Hepatocyte (in vitro differentiated cells): ENCODE measurements at places on chromosomes 7 and 10. TPM values are rescaled to one million over a fixed set of nuclear protein-coding genes. Genes with fewer than 3 reads are reported as not detected.

Gene FRAT2
- polyA plus RNA-seq, result 29.4 and 30.4 TPM in 2 replicates

- no peak for DNase-seq
Measured at GRCh38 chr7:108149908-108150307, 19.7 kb upstream of the LAMB4 start.

DNA sequence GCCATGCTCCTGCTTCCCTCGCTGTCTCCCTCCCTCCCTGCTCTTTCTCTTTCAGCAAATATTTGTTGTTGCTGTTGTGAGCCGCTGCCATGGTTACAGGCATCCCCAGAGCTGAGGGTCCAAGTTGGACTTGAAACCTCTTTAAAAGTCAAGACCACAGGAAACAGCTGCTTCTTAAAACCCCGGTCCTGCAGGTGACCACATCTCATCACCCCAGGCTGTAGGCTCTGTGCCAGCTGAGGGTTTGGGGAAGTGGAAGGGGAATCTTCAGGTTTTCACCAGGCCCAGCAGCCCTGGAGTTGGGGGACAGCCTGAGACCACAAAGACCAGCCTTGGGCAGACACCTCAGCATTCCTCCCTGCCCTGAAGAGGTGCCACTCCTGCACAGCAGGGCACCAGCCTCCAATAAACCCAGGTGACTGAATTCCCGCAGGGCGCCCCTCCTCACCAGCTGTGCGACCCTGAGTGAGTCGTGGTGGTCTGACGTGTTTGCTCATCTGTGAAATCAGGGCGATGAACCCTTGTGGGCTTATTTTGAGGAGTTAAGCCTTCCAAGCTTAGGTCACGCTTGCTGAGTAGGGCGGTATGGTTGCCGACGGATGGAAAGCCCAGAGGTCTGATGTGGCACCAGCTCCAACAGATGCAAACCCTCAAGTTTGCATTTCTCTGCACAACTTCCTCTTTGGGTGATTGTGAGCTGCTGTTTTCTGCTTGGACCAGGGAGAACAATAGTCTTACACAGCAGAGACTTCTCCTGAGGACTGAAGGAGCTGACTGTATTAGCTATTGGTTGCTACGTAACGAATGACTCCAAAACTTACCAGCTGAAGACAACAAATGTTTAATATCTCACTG lies 24.8 kb downstream of the NPTX2 start:
- no peak for DNase-seq

DNA sequence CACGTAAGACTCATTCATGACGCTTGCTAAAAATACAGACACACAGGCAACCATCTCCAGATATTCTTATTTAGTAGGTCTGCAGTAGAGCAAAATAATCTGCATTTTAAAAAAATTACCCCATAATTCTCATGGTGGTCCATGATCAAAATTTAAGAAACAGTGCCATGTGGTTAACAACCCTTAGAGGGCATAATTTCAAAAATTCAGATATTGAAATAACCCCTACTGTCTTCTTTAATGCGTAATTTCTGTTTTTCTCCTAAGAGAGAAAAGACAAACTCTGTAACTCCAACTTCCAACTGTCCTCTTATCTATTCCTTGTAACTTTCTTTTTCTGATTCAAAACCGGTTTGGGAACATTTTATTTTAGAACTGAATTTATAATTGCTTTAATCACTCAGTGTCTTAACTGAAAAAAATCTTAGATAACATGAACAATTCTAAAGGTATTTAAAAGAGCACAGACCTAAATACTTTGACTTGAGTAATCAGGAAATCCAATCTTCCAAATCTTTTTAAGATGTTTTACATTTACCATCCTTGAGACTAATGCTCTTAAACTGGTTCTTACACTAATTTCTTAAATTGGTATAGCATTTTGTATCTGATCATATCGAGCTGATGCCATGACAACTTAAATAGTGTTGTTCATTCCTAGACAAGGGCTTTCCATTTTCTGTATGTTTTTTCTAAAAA lies 148.0 kb downstream of the GALNT11 start:
- no peak for DNase-seq

GRCh38 chr7:135757719-135758411 lies 9.3 kb upstream of the FAM180A start:
- DNase-seq, result no peak

DNA sequence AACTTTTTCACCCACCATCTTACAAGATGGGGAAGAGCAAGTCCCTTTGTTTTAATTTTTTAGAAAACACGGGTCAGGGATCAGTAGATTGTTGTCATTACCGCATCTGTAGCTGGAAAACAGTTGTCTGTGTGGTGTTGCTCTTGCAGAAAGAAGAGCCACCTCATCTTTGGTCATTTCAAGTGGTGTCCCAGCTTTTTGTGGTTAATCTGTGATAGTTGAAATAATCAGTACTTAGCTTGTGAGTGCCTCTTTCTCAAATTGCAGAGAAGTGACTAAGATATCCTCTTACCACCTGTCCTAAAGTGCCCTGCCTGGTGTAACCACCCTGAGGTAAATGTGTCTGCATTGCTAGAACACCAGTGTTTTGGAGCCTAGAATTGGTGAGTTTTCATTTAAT lies 5.5 kb downstream of the PRPF18 start:
- DNase-seq, result no peak

Gene GIMAP4
- not detected in 2 replicates for polyA plus RNA-seq

Gene PFKP
- polyA plus RNA-seq, result 48.9 and 56.0 TPM in 2 replicates

GRCh38 chr10:48567346-48567745 lies 37.5 kb downstream of the ARHGAP22 start:
- DNase-seq, result no peak

DNA sequence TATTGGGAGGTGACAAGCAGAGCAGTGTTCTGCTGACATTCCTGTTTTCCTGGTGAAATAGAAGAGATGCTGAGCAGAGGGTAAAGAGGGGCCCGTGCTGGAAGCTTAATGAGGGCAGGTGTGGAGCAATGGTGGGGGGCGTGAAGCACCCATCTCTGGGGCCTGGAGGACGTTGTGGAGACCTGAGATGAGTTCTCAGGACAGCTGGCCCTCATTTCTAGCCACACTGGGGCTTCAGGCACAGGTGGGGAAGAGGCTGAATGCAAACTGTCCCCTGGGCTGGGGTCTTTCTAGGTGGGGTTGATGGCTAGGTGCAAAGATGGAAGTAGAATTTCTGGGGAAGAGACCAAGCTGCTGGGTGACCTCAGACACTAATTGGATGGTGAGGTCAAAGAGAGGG lies 274.2 kb upstream of the TCERG1L start:
- DNase-seq, result no peak

- DNase-seq, result no peak
Measured at GRCh38 chr7:115779561-115779960, 251.0 kb downstream of the TFEC start.

DNA sequence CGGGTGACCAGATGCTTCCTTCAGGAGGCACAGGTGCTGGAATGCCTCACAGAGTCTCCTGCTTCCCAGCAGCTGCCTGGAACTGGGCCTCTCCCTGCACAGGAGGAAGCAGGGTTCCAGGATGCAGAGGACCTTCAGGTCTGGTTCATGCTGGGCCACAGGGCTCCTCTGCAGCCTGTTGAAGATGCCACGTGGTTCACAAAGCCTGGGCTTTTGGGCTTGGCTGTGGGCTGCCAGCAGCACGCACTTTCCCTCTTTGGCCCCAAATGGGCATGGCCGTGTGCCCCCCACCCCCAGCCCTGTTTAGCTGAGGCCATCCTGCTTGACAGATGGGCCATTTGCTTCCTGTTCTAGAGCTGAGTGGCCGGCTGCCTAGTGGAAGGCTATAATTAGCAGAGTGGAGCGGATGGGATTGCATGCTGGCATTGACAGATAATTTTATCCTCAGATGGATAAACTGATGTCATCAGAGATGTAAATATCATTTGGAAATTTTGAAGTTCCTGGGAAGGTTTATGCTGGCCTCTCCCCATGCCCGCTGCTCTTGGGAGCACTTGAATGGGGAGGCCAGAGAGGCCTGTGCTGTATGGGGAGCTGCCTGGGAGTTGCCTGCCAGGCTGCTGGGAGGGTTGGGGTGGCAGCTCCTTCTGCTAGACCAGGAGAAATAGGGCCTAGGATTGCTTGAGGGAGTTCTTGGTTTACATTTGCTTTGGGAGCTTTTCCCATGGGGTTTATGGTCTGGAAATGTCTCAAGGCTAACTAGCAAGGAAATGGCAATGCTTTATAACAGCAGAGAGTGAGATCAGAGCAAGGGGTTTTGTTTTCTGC lies 28.2 kb downstream of the TSPAN15 start:
- DNase-seq, result no peak

Gene AZGP1
- 44.3 and 73.6 TPM in 2 replicates for polyA plus RNA-seq

Gene PRSS2
- 241 and 273 TPM in 2 replicates for polyA plus RNA-seq

Gene FAM180A
- not detected in 2 replicates for polyA plus RNA-seq

Gene TMEM225B
- 0.12 and 1.8 TPM in 2 replicates for polyA plus RNA-seq

Gene RASSF4
- polyA plus RNA-seq, result 20.1 and 26.8 TPM in 2 replicates

Gene MINDY4
- 4.4 and 5.2 TPM in 2 replicates for polyA plus RNA-seq

Gene GOLGA7B
- 0.11 and 0.15 TPM in 2 replicates for polyA plus RNA-seq

- DNase-seq, result no peak
Measured at GRCh38 chr7:39554583-39555165, 11.5 kb upstream of the YAE1 start.

Gene RBP3
- polyA plus RNA-seq, result 1.1 and 1.3 TPM in 2 replicates

- no peak for DNase-seq
Measured at GRCh38 chr7:82701949-82702348, 258.4 kb upstream of the CACNA2D1 start.

Gene TFPI2
- 52.8 and 87.3 TPM in 2 replicates for polyA plus RNA-seq

GRCh38 chr7:151735851-151736402 lies 141.0 kb downstream of the PRKAG2 start:
- no peak for DNase-seq

GRCh38 chr10:86600296-86600695 lies 54.1 kb upstream of the OPN4 start:
- no peak for DNase-seq
